Activated naive CD8-positive, alpha-beta T cell treated with anti-CD3 and anti-CD28 coated beads, Interleukin-2, amount 10 ng/mL, durations not matched to agents 7 days and 5 days (primary cell): ENCODE measurements at places on chromosomes 16 and 17. TPM values are rescaled to one million over a fixed set of nuclear protein-coding genes. Genes with fewer than 3 reads are reported as not detected.

The TBC1D3I gene
- total RNA-seq, result 0.78 TPM

The TNP2 gene
- total RNA-seq, result not detected

The ACSM2A gene
- not detected for total RNA-seq

The NLRC3 gene
- total RNA-seq, result 95.9 TPM

The TMC8 gene
- total RNA-seq, result 340 TPM

The ZNF205 gene
- not detected for total RNA-seq

The CDH3 gene
- 0.51 TPM for total RNA-seq

The TPSB2 gene
- total RNA-seq, result not detected

The CCL16 gene
- not detected for total RNA-seq

The CHST5 gene
- total RNA-seq, result not detected

The SCNN1G gene
- not detected for total RNA-seq

The TMEM235 gene
- not detected for total RNA-seq

The RNF222 gene
- 0.31 TPM for total RNA-seq

DNA sequence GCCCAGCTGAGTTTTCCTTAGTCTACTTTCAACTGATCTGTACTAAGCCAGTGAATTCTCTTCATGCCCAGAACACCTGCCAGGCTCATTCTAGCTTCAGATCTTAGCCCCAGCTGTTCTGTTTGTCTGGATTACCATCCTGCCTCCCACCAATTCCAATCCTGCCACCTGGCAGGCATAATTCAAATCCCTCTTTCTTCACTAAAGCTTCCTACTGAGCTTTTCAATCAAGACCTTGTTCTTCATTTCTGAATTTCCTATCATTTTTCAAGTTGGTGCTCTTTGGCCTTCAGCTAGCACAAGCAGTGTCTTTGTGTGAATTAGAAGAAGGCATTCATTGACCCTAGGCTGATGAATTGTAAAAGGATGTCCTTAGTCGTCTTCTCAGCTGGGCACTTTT is 357.6 kb downstream of the UTP18 start:
- DNase-seq, result no peak

DNA sequence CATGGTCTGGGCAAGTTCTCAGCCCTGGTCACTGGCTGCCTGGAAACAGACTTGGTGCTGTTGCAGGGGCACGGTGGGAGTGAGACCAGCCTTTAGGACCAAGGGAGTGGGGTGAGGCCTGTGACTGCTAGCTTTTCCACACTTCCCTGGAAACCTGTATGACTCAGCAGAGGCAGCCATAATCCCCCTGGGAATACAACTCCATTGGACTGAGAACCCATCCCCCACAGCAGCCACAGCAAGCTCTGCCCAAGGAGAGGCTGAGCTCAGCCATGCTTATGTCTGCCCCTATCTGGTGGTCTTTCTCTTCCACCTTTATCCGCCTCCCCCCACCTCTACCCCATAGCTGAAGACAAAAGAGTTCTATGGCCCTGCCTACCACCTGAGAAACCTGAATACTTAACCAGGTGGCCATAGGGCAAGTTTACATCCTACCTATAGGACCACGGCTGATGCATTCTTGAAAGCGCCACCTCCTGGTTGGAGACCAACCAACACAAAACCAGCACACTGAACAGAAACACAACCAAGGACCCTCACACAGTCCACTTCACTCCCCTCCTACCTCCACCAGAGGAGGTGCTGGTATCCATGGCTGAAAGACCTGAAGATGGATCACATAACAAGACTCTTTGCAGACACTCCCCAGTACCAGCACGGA is 816.2 kb upstream of the SOX9 start:
- no peak for DNase-seq

GRCh38 chr17:79785900-79786810 is 8.2 kb downstream of the CBX2 start:
- no peak for DNase-seq

DNA sequence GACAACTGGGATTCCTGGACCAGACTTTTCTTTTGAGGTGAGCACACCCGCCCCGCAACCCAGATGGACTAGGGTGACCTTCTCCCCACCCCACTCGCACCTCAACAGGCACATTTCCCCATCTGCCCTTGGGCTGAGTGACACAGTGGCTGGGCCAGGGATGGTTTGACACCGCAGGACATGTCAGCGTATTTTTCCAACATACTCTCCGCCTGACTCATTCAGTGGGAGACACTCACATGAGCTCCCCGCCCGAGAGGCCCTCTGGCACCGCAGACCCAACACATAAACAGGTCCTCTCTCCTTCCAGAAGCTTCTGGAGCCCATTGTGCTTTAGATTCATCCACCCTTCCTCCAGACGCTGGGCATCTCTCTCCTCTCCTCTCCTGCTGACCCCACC is 69.4 kb downstream of the ZDHHC7 start:
- no peak for DNase-seq

DNA sequence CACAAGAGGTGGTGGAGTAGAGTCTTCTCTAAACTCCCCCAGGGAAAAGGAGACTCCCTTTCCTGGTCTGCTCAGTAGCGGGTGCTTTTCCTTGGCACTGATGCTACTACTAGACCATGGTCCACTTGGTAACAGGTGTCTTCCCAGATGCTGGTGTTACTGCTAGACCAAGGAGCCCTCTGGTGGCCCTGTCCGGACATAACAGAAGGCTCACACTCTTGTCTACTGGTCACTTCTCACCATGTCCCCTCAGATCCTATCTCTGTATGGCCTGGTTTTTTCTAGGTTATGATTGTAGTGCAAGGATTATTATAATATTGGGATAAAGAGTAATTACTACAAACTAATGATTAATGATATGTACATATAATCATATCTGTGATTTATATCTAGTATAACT is 49.7 kb upstream of the ARL4D start:
- DNase-seq, result no peak

DNA sequence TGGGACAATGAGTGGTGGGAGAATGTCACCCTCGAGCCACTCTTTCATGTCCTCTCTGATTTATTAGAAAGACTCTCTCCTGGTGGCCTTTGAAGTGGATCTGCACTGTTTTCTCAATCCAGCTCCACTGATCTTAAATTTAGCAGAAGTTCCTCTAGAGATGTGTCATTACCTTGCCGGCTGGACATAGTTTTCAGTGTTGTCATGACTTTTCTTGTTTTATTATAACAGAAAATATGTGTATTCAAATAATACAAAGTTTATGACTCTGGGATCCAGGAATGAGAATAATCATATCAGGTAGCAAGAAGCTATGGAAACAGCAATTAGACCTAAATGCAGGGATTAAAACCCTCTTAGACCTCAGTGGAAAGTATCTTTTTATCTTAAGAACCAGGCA is 247.5 kb upstream of the ELAC2 start:
- DNase-seq, result no peak

DNA sequence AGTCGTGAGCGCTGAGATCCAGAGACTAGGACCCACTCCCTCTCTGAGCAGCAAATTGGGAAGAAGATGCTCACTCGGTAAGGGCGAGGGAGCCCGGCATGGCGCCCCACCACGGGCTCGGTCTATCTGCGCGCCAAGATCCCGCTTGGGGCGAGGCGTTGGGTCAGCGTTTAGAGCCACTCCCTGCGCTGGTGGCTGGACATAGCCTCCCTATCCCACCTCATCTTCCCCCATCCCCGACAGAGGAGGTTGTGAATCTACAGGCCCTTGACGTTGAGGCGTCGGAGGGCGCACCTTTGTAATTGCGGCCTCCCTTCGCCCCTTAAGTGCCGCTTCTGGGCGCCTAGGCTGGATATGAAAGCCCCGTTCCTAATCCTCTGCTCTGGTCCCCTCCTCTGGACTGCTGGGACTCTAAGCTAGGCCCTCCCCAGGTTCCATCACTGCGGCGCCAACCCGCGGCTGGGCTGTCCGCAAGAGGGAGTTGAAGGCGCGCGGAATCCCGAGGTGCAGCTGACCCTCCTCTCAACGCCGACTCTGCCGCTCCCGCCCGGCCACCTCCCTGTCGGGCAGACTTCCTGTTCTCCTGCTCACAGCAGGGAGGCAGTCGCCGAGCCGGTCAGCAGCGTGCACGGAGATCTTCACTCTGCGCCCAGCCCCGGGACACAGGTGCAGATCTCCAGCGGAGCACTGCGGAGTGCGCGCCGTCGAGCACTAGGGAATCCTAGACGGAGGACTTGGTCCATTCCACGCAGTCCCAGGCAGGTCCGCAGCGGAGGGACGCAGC is 16.1 kb upstream of the HOXB9 start:
- no peak for DNase-seq

DNA sequence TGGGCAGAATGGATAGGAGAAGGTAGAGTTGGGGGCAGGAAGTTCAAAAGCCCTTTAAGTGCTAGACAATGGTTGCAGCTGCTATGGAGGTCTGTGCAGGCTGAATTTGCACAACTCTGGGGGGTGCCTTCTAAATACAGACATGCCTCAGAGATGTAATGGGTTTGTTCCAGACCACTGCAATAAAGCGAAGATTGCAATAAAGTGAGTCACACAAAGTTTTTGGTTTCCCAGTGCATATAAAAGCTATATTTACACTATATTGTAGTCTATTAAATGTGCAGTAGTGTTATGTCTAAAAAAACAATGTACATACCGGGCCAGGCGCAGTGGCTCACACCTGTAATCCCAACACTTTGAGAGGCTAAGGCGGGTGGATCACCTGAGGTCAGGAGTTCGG is 60.5 kb upstream of the MYOCD start:
- DNase-seq, result no peak

DNA sequence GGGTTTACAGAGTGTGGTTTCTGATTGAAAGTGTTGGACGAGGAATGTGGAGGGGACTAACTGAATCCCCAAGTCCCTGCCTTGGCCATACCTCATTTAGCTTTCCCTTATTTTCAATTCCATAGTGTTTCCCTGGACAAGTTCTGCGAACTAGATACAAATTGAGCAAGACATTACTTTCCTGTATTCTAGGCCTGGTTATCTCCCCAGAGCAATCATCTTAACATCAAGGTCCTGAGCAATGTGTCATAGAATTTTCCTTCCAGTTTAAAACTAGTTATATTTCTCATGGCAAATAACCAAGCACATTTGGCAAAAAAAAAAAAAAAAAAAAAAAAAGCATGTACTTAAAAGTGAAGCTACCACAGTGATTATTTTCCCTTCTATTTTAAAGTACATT is 330.1 kb downstream of the CDH11 start:
- DNase-seq, result no peak

DNA sequence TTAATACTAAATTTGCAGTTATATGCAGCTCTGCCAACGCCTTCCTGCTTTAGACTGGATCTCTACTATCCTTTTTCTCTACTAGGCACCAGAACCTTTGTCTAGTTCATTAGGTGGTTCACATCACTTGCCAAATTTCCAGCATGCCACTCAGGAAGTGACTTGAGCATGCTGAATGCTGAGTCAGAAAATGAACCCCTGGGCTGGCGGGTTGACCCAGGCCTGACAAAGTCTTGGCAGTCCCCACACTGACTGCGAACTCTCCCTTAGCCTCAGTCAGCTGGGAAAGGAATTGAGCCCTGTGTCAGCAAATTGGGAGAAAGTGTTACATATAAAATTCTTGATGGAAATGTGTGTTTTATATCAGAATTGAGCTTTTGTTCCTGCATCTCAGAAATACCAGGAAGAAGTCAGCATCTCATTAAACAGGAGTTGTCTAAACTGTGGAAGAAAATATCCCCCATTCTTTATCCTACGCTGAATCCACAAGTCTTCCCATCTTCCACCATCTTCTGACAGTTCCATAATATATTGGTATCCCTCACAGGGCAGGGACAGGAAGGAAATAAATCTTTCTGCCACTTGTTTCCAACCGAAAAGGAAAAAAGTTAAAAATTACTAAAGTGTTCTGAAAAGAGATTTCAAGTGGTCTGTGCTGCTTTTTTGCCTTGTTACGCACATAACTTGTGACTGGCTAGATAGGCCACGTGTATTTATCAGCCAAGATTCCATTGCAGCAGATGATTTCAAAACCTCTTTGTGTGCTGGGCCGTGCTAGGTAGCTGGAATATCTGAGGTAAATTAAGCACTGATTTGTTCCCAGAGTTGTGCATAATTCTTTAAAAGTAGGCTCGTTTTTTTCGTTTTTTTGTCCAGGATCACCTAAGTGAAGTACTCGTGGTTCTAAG is 16.7 kb upstream of the SLC12A3 start:
- DNase-seq, result no peak

GRCh38 chr16:62846399-62847057 is 810.3 kb upstream of the CDH8 start:
- DNase-seq, result no peak

DNA sequence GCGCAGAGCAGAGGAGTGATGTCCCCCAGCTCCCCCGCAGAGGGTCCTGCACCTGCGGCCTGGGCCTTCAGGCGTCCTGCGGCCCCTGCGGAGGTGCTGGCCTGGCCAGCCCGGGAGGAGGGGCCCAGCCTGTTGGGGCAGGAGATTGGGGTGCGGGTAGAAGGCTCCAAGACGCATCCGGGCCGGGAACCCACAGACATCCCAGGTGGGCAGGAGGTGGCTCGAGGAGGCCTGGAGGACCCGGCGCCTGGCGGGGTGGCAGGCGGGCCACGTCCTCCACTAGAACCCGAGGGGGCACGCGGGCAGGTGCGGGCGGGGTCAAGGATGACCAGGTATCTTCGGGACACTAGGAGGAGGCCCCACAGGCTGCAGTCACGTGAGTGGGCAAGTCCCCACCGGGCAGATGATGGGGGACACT is 647 bp upstream of the SECTM1 start:
- DNase-seq, result no peak

DNA sequence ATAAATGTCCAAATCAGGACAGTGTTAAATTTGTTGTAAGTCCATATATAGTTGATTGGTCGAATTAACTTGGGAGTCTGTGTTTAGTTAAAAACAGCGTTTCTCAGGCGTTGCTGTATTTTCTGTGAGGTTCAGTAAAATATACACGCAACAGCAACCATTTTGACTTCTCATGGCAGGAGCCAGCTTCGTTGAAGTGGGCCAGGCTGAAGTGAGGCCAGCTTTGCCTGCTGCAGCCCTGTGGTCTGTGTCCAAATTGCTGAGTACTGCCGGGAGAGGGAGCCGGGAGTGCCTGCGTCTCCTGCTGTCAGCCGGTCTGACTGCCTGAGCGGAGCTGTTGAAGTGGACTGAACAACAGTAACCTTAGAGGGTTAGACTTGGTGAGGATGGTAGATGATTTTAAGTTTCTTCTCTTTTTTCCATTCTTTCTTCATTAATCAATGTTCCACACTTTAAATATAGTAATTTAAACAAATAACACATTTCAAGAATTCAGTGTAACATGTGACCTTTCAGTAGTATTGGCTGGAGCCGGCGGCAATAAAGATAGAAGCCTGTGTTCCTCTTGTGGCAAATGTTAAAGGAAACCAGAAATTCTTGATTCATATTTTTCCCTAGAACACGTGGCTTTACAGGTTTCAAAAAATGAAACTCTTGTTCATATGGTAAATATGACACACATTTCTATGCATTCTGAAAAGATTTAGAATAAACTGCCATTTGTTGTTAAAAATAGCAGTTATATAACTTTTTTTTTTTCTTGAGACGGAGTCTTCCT is 37.0 kb upstream of the ZNF750 start:
- DNase-seq, result no peak

- DNase-seq, result no peak
Observed at GRCh38 chr17:45009676-45010467, 41.6 kb downstream of the DCAKD start.

DNA sequence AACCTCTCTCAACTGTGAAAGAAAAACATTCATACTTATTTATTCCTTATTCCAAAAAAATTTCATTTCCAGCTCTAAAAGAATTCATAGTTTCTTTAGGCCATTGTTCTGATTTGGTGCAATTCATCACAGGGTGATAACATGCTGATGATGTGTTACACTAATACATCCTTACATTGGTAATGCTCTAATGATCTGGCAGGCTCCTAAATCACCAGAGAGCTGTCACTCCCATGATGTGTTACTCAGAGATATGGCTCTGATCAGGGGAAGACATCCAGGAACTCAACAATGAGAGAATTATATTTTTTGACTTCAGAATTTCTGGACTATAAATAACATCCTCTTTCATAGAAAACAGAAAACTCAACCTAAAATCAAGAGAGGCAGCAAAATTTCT is 209.3 kb downstream of the CHD9NB start:
- no peak for DNase-seq
